Mammary epithelial cell (primary cell): ENCODE measurements at places on chromosomes 5 and 9. TPM values are rescaled to one million over a fixed set of nuclear protein-coding genes. Genes with fewer than 3 reads are reported as not detected.

Gene FAM114A2
- polyA plus RNA-seq, result 11.6 TPM

- no peak for DNase-seq
Observed at GRCh38 chr9:125466411-125466810, 204.8 kb downstream of the GAPVD1 start.

- DNase-seq, result no peak
Observed at GRCh38 chr5:38724301-38725030, 121.3 kb upstream of the OSMR start.

DNA sequence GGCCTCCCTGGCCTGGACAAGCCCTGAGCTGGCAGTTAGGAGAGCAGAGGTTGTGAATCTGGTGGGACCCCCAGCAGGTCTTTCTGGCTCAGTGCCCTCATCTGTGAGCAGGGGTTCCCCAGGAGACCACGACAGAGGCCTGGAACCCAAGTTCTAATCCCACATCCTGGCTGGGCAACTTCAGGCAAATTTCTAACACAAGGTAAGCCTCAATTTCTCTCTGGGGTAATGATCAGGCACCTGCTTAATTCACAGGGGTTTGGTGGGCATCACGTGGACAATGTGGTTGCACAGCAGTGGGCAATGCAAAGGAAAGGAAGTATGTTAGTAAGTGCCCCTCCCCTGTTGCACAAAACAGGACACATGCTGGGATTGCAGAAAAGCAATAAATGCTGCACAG lies 1.9 kb upstream of the KCNIP1 start:
- no peak for DNase-seq

Gene CD14
- polyA plus RNA-seq, result 1.5 TPM

DNA sequence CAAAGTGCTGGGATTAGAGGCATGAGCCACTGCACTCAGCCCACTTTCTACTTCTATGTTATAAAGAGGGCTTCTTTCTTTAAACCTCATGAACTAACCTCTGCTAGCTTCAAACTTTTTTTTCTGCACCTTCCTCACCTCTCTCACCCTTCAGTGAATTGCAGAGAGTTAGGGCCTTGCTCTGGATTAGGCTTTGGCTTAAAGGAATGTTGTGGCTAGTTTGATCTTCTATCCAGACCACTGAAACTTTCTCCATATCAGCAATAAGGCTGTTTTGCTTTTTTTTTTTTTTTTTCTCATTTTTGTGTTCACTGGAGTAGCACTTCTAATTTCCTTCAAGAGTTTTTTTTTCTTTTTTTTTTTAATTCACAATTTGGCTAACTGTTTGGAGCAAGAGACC lies 216.4 kb upstream of the MAP3K1 start:
- DNase-seq, result no peak
